Lung (tissue), 17 donors: ENCODE measurements at places on chromosomes 6 and 20. TPM values are rescaled to one million over a fixed set of nuclear protein-coding genes. Genes with fewer than 3 reads are reported as not detected.
A peak's percentile ranks its signal among the peaks of the same experiment; 100 is the strongest.

CHRNA4 gene
- total RNA-seq, result 0.85 TPM

ZDHHC14 gene
- 10.7 TPM for total RNA-seq

DNA sequence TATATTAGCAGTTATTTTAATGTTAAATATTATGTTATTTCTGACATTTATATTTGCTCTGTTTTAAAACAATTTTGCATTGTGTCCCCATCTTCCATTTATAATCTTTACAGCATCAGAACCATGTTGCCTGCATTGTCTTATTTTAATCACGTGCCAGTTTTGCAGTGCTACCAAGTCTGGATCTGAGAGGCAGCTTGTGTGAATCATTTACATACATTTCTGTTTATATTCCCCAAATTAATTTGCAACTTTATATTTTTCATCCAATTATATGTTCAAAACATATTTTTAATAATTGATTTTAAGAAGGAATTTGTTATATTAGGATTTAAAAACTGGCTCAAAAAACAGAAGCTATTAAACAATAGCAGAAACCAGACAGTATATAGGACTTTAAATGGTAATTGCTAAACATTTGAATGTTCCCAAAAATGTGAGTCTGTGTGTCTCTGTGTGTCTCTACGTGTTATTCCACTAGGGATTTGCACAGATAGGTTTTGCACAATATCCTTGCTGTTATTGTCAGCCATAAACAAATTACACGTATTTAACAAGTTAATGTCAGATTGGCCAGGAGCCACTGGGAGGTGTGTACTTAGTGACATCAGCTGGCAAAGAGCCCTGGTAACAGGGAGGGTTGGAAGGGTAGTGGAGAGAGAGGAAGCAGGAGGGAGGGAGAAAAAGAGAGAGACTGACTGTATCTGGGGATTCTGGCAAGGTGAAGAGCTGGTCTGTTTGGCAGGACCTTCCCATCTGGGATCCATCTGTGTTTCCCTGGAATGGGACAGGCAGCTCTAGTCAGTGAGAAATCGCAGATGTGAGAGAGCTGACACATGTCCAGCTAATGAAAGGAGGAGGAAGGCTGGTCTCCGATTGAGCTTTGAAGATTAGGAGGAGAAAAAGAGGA lies 72.1 kb downstream of the CBFA2T2 start:
- no peaks in the 10 kb centered on the region for H3K27me3 ChIP-seq
- H3K4me3 ChIP-seq, result no peak overlapping the region

- peak; percentile 31 for DNase-seq
- peak overlapping the region; percentile 43 for H3K27ac ChIP-seq
- no peaks in the 10 kb centered on the region for H3K36me3 ChIP-seq
- no peaks in the 10 kb centered on the region for H3K27me3 ChIP-seq
- H3K4me1 ChIP-seq, result no peaks in the 10 kb centered on the region
- H3K4me3 ChIP-seq, result no peak overlapping the region
These were observed 172.4 kb downstream of the ADGB start for GRCh38 chr6:146770965-146771735.

GRCh38 chr6:659716-660581 lies 3.0 kb upstream of the HUS1B start:
- no peaks in the 10 kb centered on the region for H3K27me3 ChIP-seq
- peaks cover 7% of the 10 kb centered on the region for H3K4me1 ChIP-seq
- no peak for DNase-seq
- H3K27ac ChIP-seq, result no peak overlapping the region
- H3K36me3 ChIP-seq, result no peaks in the 10 kb centered on the region

- peaks cover 15% of the 10 kb centered on the region for H3K4me1 ChIP-seq
- no peak overlapping the region for H3K27ac ChIP-seq
- H3K4me3 ChIP-seq, result no peak overlapping the region
- H3K36me3 ChIP-seq, result no peaks in the 10 kb centered on the region
- H3K27me3 ChIP-seq, result no peaks in the 10 kb centered on the region
These were observed 272.4 kb upstream of the MARCKS start for GRCh38 chr6:113584767-113585166.

DNA sequence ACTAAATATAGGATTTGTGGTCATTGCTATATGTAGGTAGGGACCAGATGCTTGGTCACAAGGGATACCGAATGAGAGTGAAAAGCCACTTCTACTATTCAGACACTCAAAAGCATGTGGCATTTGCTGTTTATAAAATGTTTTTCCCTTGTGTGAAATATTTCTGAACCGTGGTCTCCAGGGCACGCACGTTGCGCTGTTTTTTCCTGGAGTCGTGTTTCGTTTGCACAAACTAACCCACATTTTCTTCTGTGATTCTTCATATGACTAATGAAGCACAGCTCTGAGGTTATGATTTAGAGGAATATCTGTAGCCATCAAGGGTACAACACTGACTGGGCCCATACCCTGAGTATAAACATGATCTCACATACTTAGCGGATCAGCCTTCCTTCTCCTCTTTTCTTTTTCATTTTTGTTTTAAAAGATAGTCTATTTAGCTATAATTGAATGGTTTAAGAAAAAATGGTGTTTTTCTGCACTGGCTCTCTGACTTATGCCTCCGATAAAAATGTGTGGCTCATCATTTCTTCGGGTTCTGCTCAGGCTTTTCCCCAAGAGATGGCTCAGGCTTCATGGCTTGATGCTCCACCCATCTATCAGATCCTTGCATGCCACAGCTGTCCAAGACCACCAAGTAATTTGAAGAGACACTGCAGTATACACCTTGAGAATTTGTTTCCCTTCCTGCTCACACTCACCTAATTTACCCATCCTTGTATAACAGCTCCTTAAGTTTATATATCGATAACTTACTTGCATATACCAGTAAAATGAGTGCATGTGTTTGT lies 59.9 kb upstream of the HBS1L start:
- no peaks in the 10 kb centered on the region for H3K4me1 ChIP-seq
- no peaks in the 10 kb centered on the region for H3K27me3 ChIP-seq
- DNase-seq, result no peak
- no peak overlapping the region for H3K27ac ChIP-seq

DNA sequence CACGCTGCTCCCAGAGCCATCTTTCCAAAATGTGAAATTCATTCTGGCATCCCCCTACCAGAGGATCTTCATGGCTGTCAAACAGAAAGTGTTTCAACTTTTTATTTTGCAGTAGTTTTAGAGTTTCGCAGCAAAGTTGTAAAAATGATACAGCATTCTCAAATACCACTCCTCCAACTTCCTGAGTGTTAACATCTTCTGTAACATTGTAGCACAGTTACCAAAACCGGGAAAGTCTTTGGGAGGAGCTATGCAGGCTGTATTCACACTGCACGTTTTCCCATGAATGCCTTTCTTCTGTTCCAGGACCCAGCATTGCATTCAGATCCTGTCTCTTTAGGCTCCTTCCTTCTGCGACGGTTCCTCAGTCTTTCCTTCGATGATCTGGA lies 30.1 kb downstream of the CDYL start:
- peaks cover 10% of the 10 kb centered on the region for H3K4me1 ChIP-seq

DNA sequence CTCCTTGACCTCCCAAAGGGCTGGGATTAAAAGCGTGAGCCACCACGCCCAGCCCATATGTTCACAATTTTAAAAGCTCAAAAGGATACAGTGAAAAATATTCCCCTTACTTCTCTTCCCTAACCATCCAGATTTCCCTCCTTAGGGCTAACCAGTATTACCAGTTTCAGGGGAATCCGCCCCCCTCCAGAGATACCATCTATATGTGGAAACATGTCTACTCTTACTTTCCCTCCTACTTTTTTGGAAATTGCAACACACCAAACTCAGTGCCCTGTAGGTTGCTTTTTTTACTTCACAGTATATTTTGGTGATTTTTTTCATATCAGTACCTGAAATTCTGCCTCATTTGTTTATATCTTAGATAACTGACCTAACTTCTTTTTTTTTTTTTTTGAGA lies 6.9 kb upstream of the RPL10A start:
- no peak overlapping the region for H3K4me3 ChIP-seq
- no peak for DNase-seq
- H3K27ac ChIP-seq, result no peak overlapping the region
- H3K4me1 ChIP-seq, result no peaks in the 10 kb centered on the region

- no peaks in the 10 kb centered on the region for H3K36me3 ChIP-seq
- no peak for DNase-seq
- H3K4me1 ChIP-seq, result peaks cover 8% of the 10 kb centered on the region
- H3K27ac ChIP-seq, result peak overlapping the region; percentile 14
These were observed 27.0 kb downstream of the SNX9 start for GRCh38 chr6:157850030-157850429.

DNA sequence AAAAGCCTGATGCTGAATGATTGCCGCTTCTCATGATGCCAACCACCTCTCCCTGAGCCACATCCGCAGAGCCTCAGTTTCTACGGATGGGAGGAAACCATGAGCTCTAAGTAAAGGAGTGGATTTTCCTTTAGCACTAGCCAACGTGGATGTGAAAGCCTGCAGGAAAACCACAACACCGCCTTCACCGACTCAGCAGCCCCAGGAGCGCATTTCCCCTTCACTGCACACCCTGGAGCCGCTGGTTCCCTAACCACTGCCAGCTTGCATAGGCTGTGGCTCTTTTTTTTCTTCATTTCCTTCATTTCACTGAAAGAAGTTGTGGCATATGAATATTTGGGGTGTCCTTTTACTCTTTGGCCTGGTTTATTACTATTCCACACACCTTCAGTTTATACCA lies 50.5 kb upstream of the SSTR4 start:
- peak overlapping the region; percentile 42 for H3K27ac ChIP-seq
- H3K4me3 ChIP-seq, result no peak overlapping the region
- no peaks in the 10 kb centered on the region for H3K27me3 ChIP-seq
- no peak for DNase-seq

GRCh38 chr20:38840894-38841470 lies 35.5 kb downstream of the PPP1R16B start:
- H3K4me3 ChIP-seq, result no peak overlapping the region
- H3K36me3 ChIP-seq, result no peaks in the 10 kb centered on the region
- H3K27me3 ChIP-seq, result no peaks in the 10 kb centered on the region
- no peak overlapping the region for H3K27ac ChIP-seq
